Endodermal cell (in vitro differentiated cells): ENCODE measurements at places on chromosomes 6 and 20.

GRCh38 chr6:158381214-158381613 lies 68.9 kb downstream of the TULP4 start:
- no peak for DNase-seq

- no peak for DNase-seq
Observed at GRCh38 chr6:52390361-52390727, 28.4 kb downstream of the PAQR8 start.

DNA sequence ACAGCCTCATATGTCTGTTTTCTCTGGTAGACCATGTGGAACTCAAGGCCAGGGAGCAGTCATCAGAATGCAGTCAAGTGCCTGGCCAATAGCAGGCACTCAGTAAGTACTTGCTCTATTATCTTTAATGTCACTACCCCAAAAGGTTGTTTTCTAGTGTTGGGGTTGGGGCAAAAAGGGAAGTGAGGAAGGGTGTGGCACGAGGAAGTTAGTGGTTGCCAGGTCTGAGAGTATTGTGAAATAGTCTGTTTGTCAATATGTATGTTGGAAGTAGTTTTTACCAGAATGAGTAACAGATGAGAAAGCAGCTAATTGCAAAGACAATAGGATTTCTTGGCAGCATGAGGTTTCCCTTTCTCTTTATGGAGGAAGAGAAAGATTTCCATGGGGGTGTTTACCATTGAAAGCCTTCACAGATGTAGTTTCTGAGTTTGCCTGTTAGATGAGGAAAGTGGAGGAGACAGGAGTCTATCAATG lies 59.5 kb upstream of the ARMH2 start:
- no peak for DNase-seq

DNA sequence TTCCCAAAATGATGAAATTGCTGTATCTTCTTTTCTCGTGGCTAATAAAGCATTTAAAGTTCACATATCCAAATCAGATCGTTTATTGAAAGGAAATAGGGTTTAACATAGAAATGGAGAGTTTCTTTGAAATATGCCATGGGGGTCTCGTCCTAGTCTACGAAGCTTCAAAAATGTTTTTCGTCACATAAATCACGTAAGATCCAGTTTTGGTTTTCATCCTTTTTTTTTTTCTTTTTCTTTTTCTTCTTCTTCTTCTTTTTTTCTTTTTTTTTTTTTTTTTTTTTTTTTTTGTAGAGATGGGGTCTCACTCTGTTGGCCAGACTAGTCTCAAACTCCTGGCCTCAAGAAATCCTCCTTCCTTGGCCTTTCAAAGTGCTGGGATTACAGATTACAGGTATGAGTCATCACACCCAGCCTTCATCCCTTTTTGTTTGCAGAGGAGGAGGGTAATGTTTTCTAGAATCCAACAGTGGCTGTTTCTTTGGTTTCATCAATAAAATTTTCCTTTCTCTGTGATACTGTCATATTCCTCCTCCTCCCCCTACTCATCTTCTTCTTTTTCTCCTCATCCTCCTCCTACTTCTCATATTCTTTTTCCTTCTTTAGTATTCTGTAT lies 94.7 kb upstream of the LOC128125822 start:
- no peak for DNase-seq

- DNase-seq, result no peak
Observed at GRCh38 chr6:48671505-48671904, 560.5 kb upstream of the PTCHD4 start.

DNA sequence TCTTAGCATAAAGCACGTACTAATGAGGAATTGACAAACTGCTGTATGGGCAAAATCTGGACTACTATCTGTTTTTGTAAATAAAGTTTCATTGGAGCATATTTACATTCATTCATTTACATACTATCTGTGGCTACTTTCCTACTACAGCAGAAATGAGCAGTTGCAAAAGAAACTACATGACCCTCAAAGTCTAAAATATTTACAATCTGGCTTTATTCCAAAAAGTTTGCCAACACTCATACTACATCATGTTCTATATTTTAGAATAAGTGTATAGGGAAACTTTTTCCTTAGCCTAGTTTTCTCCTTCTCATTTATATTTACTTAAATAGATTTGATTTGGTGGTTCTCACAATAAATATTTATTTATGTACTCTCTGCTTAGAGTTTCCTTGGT lies 208.2 kb downstream of the RIMS1 start:
- DNase-seq, result no peak

DNA sequence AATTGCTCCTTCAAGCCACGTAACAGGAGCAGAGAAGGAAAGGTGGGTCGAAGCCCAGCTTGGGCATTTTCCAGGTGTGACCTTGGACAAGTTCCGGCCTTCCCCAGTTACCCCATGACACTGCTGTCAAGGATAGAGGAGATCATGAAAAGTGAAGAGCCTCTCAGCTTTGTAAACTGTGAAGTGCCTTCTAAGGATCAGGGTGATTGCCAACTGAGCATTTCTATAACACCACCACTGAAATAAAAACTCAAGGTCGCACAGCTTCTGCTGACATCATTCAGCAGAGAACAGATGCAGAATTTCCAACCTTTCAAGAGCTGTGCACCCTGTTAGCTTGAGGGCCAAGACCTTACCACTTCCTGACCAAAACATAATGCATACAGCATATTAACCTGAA lies 24.0 kb upstream of the ZMYND8 start:
- DNase-seq, result no peak

- DNase-seq, result no peak
Observed at GRCh38 chr20:57399587-57400155, 8.5 kb downstream of the RBM38 start.

DNA sequence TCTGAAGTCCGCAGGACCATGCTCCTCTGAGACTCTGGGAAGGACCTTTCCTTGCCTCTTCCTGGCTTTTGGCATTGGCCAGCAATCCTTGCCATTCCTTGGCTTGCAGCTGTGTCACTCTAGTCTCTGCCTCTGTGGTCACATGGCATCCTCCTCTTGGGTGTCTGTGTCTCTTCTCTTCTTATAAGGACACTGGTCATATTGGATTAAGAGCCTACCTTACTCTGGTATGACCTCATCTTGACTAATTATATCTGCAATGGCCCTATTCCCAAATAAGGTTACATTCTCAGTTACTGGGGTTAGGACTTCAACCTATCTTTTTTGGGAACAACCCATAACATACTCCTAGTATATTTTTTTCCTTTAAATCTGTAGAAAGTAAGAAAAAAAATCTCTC lies 49.9 kb upstream of the GTSF1L start:
- peak; percentile 10 for DNase-seq

DNA sequence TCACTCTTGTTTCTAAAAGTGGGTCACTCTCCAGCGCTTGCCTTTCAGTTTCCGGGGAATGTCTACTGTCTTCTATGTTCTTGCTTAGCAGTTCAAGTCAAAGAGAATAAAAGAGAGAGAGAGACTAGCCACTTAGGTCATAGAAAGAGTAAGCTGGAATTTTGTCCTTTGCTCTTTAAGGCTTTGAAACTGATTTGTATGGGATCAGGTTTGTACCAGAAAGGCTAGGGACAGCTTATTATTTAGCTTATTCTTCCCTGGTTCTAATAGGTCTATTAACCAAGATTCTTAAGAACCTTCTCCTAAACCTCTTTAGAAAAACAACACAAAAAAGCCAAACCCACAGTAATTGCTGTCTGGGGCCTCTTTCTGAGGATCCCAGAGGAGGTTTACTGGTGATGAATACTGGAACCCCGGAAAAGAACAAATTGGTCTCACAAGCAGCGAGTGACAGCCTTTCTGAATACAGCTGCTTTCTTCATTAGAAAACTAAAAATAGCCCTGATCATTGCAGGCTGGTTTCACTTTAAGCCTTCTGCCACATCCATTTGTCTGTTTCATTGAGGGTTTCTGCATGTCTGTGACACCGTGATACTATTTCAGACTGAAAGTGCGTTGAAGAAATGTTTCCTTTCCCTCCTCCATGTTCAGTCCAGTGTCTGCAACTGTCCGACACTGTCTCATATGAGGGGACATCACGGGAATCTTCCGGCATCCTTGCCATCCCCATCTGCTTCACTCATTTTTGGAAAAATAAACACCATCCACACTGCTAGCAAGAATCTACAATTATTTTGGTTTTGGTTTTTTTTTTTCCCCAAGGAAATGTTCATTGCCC lies 75.1 kb upstream of the ATXN1 start:
- DNase-seq, result no peak
